Brain microvascular endothelial cell (primary cell): ENCODE measurements at places on chromosomes 1 and 21.

DNA sequence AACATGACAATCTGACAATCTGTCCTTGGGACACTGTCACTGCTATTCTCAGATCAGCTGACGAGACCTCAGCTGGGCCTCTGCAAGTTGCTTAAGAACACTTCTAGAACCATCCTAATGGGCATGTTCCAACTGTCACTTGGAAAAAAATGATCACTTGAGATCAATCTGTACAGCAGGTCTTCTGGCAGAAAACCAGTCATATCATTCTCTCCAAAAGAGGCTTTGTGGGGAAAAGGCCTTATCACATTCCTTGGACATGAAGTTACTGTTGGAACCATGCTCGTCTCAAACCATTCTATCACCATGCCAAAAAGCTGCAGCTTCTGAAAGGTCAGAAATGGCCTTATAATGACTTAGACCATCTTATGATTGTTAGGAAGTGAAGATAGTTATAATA, 744.2 kb downstream of the USP25 start:
- peak; percentile 61 for DNase-seq

DNA sequence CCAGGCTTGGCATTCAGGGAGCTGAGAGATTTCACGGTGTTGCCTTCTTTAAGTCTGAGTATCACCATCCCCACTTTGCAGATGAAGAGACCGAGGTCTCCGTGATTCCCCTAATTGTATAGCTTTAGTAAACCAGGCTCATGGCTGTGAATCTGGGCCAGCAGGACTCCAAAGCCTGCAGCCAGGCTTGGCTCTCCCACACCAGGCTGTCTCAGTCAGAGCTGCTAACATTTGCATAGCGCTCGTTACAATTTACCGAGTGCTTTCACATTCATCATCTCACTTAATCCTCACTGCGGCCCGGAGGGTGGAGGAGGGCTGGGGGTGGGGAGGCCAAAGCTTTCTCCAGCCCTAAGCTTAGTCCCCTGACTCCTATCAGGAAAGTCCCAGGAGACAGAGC, 11.7 kb downstream of the C1orf94 start:
- DNase-seq = no peak

- no peak for DNase-seq
Observed at GRCh38 chr1:194338241-194338948, 1152.0 kb upstream of the B3GALT2 start.

- DNase-seq = no peak
Observed at GRCh38 chr1:154533952-154534844, 24.3 kb downstream of the UBE2Q1 start.

- DNase-seq = no peak
Observed at GRCh38 chr1:50197216-50197615, 88.5 kb downstream of the ELAVL4 start.

DNA sequence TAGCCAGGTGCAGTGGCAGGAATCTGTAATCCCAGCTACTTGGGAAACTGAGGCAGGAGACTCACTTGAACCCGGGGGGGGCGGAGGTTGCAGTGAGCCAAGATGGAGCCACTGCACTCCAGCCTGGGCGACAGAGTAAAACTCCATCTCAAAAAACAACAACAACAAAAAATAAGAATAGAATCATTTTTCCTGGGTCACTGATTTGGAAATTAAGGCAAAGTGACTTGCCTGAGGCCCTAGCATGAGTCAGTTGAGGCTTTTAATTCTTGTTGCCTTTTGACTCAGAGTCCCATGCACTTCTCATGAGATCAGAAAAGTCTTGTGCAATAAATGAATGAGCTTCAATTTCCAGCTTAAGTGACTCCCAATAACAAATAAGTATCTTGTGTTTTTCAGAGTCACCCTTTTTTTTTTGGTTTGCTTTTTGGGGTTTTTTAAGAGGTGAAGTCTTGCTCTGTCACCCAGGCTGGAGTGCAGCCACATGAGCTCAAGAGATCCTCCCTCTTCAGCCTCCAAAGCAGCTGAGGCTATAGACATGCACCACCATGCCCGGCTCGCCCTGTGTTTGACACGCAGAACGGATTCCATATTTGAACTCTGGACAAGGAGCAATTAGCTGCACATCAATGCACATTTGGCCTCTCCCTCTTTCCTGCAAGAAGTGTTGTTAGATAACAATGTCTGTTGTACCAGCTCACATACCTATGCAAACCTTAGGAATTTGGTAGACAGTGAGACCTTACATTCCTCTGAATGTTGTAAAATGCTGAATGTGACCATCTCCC, 3.4 kb upstream of the PLEKHM2 start:
- DNase-seq = peak; percentile 70

GRCh38 chr1:36829066-36829465, 205.2 kb downstream of the GRIK3 start:
- no peak for DNase-seq

DNA sequence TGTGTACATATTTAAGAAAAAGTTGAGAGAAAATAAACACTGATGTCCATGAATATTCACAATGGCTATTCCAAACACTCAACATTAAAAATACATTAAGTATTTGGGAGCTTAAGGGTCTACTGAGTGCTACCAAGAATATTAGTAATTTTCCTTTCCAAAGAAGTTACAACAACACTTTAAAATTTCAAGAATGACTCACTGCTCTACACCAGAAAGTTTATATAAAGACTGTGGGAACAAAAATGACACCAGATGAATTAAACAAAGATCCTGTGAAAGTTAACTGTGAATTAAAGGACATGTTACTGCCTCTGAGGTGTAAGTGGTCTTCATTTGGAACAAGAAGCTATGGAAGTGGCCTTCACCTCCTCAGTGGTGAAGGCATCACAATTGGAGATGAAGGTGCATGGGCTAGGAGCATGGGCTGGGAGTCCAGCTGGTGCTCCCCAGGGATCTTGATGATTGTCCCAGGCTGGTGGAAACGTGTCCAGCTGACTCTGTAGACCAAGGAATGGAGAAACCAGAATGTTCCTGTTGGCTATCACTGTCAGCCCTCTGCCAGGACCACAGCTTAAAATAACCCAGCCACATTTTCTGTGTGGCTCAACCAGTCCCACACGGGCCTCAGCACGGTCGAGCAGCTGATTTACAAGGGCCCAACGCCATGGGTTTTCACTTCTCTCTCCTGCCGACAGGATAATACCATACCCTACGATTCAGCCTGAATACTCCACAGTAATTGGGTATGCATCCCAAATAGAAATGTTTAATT, 28.8 kb downstream of the TAF5L start:
- DNase-seq = peak; percentile 64

GRCh38 chr1:8679929-8680663, 137.3 kb downstream of the RERE start:
- no peak for DNase-seq

DNA sequence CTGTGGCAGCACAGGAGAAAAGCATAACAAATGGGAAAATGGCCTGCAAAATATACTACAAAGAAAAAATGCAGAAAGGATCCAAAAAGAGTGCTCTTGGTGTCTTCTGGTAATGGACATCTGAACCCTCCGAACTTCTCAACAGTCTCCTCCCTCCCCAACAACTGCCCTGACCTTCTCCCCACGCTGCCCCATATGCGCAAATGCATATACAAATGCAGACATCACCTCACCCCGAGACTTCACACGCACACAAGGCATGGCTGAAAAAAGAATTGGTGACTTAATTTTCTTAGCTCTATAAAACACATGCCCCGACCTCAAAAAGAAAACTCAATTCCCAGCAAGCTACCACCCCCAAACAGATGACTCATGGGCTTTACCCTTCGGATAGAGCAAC, 8.4 kb downstream of the KCND3 start:
- DNase-seq = no peak
